ENCODE measurements at places on chromosomes 12 and 14.

GRCh38 chr12:47997321-47997720 lies 7.0 kb downstream of the COL2A1 start:
- DNase-seq, result no peak
- H3K36me3 ChIP-seq, result no peaks in the 10 kb centered on the region
- H3K4me3 ChIP-seq, result no peak overlapping the region
- H3K27ac ChIP-seq, result no peak overlapping the region
- H3K27me3 ChIP-seq, result peaks cover 6% of the 10 kb centered on the region

DNA sequence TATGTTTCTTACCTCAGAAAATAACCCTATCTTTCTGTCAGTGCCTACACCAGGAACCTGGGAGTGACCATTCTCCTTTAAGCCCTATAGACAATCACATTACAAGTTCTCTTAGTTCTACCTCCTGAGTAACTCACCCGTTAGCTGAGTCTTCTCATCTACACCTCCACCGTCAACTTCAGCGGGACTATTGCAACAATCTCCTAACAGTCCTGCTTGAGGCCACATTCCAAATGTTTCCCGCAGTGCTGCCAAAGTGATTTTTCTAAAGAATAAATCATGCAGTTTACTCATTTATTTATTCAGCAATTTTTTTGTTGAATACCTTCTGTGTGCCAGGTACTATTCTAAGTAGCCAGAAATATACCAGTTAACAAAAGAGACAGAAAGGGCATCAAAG lies 285.0 kb upstream of the GRIP1 start:
- no peaks in the 10 kb centered on the region for H3K36me3 ChIP-seq
- H3K4me1 ChIP-seq, result peaks cover 10% of the 10 kb centered on the region
- H3K27ac ChIP-seq, result no peak overlapping the region

DNA sequence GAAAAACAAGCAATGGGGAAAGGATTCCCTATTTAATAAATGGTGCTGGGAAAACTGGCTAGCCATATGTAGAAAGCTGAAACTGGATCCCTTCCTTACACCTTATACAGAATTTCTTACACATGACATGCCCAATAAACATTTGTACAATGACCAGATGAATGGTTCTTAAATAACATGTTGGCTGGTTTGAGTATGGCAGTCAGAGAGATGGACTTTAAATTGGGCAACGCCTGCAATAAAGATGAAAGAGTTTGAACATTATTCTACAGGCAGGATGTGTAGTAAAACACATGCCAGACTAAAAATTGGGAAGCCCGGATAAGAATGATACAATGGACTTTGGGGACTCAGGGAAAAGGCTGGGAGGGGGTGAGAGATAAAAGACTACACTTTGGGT lies 360.6 kb upstream of the KITLG start:
- H3K27me3 ChIP-seq, result no peaks in the 10 kb centered on the region
- H3K4me1 ChIP-seq, result no peaks in the 10 kb centered on the region
- H3K36me3 ChIP-seq, result no peaks in the 10 kb centered on the region
- no peak overlapping the region for H3K4me3 ChIP-seq
- no peak for DNase-seq

- no peak for DNase-seq
- no peaks in the 10 kb centered on the region for H3K36me3 ChIP-seq
- H3K4me3 ChIP-seq, result no peak overlapping the region
- H3K27me3 ChIP-seq, result no peaks in the 10 kb centered on the region
These were observed 10.0 kb upstream of the SNRPF start for GRCh38 chr12:95848575-95849388.

GRCh38 chr14:71246539-71246938 lies 339.3 kb downstream of the PCNX1 start:
- no peak overlapping the region for H3K4me3 ChIP-seq
- peaks cover 11% of the 10 kb centered on the region for H3K4me1 ChIP-seq
- no peaks in the 10 kb centered on the region for H3K36me3 ChIP-seq
- peak overlapping the region; percentile 35 for H3K27ac ChIP-seq

DNA sequence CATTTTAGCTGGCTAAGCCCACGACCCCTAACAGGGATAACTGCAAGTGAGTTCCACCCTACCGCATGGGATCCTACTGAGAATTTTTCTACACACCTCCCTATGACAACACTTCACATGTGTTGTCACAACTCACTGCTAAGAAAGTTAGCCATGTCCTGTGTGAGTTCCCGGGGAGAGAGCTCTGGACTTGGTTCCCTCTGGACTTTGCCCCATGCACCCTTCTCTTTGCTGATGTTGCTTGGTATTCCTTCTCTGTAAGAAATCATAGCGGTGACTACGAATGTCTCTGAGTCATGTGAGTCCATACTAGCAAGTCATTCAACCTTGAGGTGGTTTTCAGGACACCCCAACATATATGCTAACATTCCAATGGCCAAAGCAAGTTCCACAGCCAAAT lies 9.5 kb upstream of the CDKN3 start:
- H3K27ac ChIP-seq, result no peak overlapping the region
- H3K4me1 ChIP-seq, result no peaks in the 10 kb centered on the region
- H3K4me3 ChIP-seq, result no peak overlapping the region
- H3K27me3 ChIP-seq, result no peaks in the 10 kb centered on the region

- H3K27ac ChIP-seq, result no peak overlapping the region
- H3K36me3 ChIP-seq, result no peaks in the 10 kb centered on the region
- no peak overlapping the region for H3K4me3 ChIP-seq
- DNase-seq, result no peak
- no peaks in the 10 kb centered on the region for H3K27me3 ChIP-seq
These were observed 76.6 kb upstream of the KCNJ8 start for GRCh38 chr12:21851151-21851550.

DNA sequence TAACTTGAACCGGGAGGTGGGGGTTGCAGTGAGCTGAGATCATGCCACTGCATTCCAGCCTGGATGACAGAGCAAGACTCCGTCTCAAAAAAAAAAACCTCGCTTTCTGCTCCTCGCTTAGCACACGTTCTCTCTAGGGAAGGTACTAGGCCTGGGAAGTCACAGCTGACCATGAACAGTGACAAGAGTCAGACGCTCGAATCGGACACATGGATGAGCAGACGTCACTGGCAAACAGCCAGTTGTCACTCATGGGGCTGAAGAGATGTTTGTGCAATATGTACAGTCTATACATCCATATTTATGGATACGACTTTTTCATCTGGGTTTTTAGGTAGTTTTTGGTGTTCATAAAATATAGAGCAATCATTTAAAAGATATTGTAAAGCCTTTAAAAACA lies 19.4 kb downstream of the TCHP start:
- no peaks in the 10 kb centered on the region for H3K4me1 ChIP-seq
- DNase-seq, result no peak
- H3K27ac ChIP-seq, result no peak overlapping the region
- H3K27me3 ChIP-seq, result no peaks in the 10 kb centered on the region

DNA sequence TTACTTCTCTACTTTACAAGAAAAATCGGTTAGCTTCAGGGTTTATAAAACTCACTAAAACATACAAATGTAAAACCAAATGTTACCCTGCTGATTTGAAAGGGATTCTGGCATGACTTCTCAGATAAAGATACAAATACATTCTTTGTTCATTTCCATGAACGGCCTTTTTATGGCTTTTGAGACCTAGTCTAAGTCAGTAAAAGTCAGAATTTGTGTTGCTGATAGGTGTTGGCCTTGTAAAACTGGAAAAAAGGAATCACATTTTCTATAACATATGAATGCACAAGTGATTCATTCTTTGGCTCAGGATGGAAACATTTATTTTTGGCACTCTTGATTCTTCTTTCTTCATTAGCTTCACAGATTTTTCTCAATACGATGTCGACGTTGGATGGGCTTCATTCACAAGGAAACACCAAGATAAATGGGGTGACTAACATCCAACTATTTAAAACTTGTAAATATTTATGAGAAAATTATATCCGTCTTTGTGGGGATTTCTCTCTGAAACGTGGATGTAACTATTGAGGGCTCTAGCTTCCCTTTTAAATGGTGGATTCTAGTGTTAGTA lies 27.0 kb upstream of the CPM start:
- H3K27ac ChIP-seq, result no peak overlapping the region
- no peak overlapping the region for H3K4me3 ChIP-seq

- no peaks in the 10 kb centered on the region for H3K27me3 ChIP-seq
- no peak overlapping the region for H3K27ac ChIP-seq
- H3K36me3 ChIP-seq, result peaks cover 41% of the 10 kb centered on the region
- no peak overlapping the region for H3K4me3 ChIP-seq
- H3K4me1 ChIP-seq, result no peaks in the 10 kb centered on the region
These were observed 16.6 kb downstream of the ACTR10 start for GRCh38 chr14:58216544-58216943.

- H3K27ac ChIP-seq, result no peak overlapping the region
- peaks cover 4% of the 10 kb centered on the region for H3K4me1 ChIP-seq
- no peaks in the 10 kb centered on the region for H3K36me3 ChIP-seq
- no peak overlapping the region for H3K4me3 ChIP-seq
- peaks cover 28% of the 10 kb centered on the region for H3K27me3 ChIP-seq
These were observed 70.2 kb upstream of the FBRSL1 start for GRCh38 chr12:132419631-132420246.

- H3K27me3 ChIP-seq, result no peaks in the 10 kb centered on the region
- DNase-seq, result no peak
- no peaks in the 10 kb centered on the region for H3K4me1 ChIP-seq
- H3K27ac ChIP-seq, result no peak overlapping the region
- no peaks in the 10 kb centered on the region for H3K36me3 ChIP-seq
These were observed 75.7 kb upstream of the PPP4R3A start for GRCh38 chr14:91585856-91586255.

- no peak for DNase-seq
- no peaks in the 10 kb centered on the region for H3K27me3 ChIP-seq
- H3K36me3 ChIP-seq, result no peaks in the 10 kb centered on the region
- no peaks in the 10 kb centered on the region for H3K4me1 ChIP-seq
- no peak overlapping the region for H3K27ac ChIP-seq
- H3K4me3 ChIP-seq, result no peak overlapping the region
These were observed 51.6 kb downstream of the RESF1 start for GRCh38 chr12:32010631-32011336.

DNA sequence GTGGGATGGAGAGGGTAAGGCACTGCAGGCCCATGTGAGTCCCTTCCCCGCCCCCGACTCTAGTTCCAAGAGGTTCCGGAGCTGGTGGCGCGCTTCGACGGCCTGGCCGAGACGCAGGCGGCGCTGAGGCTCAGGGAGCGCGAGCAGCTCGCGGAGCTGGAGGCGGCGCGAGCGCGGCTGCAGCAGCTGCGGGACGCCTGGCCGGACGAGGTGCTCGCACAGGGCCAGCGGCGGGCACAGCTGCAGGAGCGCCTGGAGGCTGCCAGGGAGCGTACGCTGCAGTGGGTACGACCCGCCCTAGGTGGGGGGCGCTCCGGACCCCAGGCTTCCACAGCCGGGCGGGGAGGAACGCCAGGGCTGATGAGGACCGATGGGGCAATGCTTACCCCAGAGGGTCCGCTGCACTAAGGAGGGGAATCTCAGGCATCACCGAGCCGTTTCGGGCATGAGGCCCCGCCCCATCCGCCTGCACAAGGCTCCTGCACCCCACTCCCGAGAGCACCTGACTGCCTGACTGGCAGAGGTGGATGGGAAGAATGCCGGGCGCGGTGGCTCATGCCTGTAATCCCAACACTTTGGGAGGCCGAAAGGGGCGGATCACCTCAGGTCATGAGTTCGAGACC lies 4.9 kb downstream of the CFAP73 start:
- H3K36me3 ChIP-seq, result peaks cover 3% of the 10 kb centered on the region
- H3K4me3 ChIP-seq, result peak overlapping the region; percentile 77
- DNase-seq, result peak; percentile 24
- H3K27me3 ChIP-seq, result no peaks in the 10 kb centered on the region
- H3K27ac ChIP-seq, result no peak overlapping the region

- no peaks in the 10 kb centered on the region for H3K27me3 ChIP-seq
- H3K4me1 ChIP-seq, result peaks cover 17% of the 10 kb centered on the region
- no peak overlapping the region for H3K4me3 ChIP-seq
- peak overlapping the region; percentile 98 for H3K27ac ChIP-seq
These were observed 6.4 kb downstream of the CD69 start for GRCh38 chr12:9754099-9754927.

DNA sequence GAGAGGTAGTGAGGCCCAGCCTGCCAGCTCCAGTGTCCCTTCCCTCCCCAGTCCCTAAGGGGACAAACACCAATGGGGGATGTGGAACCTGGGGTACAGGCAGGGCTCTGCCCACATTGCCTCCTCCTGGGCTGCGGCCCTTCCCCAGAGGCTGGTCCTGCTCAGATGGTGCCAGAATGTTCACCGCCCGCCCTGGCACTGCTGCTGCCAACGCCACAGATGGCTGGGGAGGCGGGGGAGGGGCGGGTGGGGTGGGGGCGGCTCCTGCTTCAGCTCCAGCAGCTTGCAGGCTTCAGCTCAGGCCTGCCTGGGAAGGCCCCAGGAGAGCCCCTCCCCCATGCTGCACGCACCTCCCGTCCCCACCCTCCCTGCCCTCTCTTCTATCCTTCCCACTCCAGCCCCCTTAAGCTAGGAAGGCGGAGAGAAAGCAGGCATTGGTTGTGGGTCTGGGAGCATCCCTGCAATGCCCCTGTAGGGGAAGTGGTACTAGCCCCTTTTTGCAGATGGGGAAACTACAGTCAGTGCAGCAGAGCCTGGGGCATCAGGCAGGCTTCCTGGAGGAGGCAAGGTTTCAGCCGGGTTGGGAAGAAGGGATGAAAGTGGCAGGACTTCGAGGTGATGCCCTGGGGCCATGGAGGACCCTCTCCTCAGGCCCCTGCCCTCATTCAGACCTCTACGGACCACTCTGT lies 2.0 kb upstream of the BEGAIN start:
- H3K27me3 ChIP-seq, result peaks cover 70% of the 10 kb centered on the region
- DNase-seq, result no peak
- peaks cover 16% of the 10 kb centered on the region for H3K4me1 ChIP-seq
- no peak overlapping the region for H3K4me3 ChIP-seq
- H3K36me3 ChIP-seq, result no peaks in the 10 kb centered on the region
